AG04449 (cell line): ENCODE measurements at places on chromosomes 11 and 22.

GRCh38 chr11:30381879-30382278, 59.0 kb downstream of the ARL14EP start:
- no peak for DNase-seq

DNA sequence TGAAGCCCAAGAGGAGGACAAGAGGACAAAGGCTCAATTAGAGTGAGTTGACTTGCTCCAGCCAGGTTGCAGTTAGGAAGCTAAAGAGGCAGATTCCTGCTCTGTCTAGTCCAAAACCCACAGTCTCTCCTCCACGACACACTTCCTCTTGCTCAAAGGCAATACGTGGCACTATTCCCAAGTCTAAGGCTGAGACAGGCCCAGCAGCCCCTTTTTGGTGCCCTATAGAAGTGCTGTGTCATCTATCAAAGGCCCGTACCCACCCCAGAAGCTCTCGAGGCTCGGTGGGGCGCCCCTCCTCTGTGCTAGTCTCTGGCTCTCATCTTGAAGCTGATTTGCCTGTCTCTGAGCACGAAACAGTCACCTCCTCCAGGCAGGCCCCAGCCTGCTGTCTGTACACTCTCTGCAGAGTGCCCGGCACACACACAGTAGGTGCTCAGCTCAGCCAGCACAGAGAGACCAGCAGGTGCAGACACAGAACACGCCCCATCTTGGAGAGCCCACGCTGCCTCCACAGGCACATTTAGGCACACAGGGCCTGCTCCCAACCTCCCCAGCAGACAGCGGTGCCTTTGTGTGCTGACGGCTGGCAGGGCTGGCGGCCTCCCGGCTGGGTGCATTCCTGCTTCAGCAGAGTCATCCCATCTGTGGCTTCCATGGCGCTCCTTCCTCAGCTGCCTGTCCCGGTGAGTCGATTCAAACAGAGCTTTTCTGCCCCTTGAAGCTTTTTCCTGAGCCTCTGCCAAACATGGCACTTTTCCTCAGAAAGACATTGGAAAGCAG, 52.8 kb downstream of the MYH9 start:
- DNase-seq: no peak

- DNase-seq: no peak
Measured at GRCh38 chr22:38153821-38154562, 27.6 kb downstream of the PLA2G6 start.

- DNase-seq: no peak
Measured at GRCh38 chr22:33869946-33870345, 50.3 kb downstream of the LARGE1 start.

- DNase-seq: peak; percentile 87
Measured at GRCh38 chr11:129639300-129639699, 176.3 kb upstream of the TMEM45B start.
